Activated CD4-positive, alpha-beta T cell treated with anti-CD3 and anti-CD28 coated beads for 36 hours (primary cell): ENCODE measurements at places on chromosomes 5 and 9. TPM values are rescaled to one million over a fixed set of nuclear protein-coding genes. Genes with fewer than 3 reads are reported as not detected.

TAF11L10 gene
- not detected for total RNA-seq

GLRA1 gene
- not detected for total RNA-seq

ZDHHC21 gene
- 5.1 TPM for total RNA-seq

CNTNAP3B gene
- total RNA-seq, result not detected

PCDHGA4 gene
- total RNA-seq, result 0.11 TPM

C9orf152 gene
- total RNA-seq, result not detected

TLR4 gene
- not detected for total RNA-seq

F2RL2 gene
- total RNA-seq, result not detected

FOXD4L5 gene
- total RNA-seq, result 0.07 TPM

GAS1 gene
- total RNA-seq, result 0.11 TPM

TCF7 gene
- total RNA-seq, result 94.8 TPM

PCDHB3 gene
- not detected for total RNA-seq

LCN1 gene
- total RNA-seq, result not detected

KIF24 gene
- total RNA-seq, result 5.9 TPM

CCDC192 gene
- total RNA-seq, result not detected

LVRN gene
- 0.11 TPM for total RNA-seq

TXNDC8 gene
- total RNA-seq, result not detected

SLC36A1 gene
- 4.4 TPM for total RNA-seq

HAVCR1 gene
- total RNA-seq, result not detected

PCDH12 gene
- 0.80 TPM for total RNA-seq

C1QTNF3 gene
- total RNA-seq, result 2.4 TPM

WHRN gene
- 2.0 TPM for total RNA-seq

BHMT2 gene
- not detected for total RNA-seq

TICAM2 gene
- 0.87 TPM for total RNA-seq

HAND1 gene
- total RNA-seq, result not detected
